ENCODE measurements at places on chromosomes 5 and 9.

DNA sequence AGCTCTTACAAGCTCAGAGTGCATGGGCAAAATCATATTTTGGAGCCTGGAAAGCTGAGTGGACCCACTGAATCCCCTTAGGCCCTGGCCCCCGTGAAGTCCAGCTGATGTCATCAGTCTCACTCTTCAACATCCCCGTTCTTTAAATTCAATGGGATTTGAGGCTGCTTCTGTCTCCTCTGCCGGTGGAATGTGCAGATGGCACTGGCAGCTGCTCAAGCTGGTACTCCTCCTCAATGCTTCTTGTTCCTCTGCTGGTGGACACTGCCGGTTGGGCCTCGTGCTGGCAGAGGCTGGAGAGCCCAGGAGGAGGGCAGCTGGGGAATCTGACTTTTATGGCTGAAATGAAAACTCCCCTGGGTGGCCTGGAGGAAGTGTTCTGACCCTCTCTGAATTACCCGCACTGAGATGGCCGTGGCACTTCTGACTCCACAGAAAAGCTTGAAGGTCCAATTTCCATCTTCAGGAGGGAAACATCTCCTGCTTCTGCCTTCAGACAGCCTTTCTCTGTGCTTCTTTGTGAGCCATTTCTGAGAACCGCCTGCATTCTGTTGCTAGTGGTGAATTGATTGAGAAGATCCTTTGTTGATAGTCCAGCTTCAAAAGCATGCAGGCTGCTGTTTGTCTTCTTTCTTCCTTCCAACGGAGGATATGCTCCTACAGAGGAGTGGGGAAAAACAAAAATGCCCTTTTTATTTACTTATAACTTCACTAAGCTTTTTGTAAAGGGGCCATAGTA is 298.9 kb downstream of the TMEM38B start:
- no peak for DNase-seq

DNA sequence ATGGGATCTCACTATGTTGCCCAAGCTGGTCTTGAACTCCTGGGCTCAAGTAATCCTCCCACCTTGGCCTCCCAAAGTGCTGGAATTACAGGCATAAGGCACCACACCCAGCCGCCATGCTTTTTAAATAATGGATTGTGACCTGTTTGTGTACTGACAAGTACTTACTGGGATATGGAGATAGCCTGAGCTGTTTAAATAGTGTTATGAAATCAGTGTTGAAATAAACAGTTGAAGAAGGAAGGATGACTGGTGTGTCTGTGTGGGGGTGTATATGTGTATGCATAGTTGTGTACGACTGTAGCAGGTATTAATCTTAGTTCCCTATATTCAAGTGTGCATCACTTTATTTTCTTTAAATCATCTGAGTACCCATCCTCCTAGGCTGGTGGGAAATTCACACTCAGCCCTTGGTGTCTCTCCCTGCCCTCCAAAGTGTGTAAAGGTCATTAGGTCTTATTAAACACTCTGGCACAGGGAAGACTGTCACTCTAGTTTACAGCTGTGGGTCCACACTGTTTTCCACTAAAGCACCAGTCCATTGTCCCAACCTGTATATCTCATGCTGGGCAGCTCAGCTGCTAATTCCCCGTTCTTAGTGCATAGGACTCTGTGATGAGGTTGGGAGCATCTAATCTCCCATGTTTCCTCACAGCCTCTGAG is 91.0 kb downstream of the SNX18 start:
- DNase-seq = no peak

GRCh38 chr9:21751998-21752397 is 50.4 kb upstream of the MTAP start:
- DNase-seq = no peak

GRCh38 chr9:33202018-33202417 is 34.9 kb upstream of the B4GALT1 start:
- DNase-seq = no peak

- no peak for DNase-seq
These were observed 111.1 kb downstream of the MVB12B start for GRCh38 chr9:126437701-126438100.

GRCh38 chr5:134151723-134152122 is 25.0 kb downstream of the SKP1 start:
- no peak for DNase-seq

DNA sequence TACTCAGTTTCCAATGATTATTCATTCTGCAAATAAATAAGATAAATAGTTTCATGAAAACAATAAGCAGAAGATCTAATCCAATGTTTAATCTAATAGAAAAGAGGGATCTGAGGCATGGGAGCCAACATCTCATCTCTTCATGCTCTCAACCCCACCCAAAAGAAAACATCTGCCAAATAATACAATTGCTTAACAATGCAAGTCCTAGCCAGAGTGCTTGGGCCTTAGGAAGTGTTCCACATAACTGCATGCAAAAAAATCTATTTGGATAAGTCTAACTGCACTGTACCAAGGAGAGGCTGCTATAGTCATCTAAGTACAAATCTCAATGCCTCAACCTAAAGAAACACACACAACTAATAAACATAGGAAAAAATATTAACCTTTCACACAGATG is 606.0 kb downstream of the CDH9 start:
- no peak for DNase-seq

GRCh38 chr9:116837018-116837989 is 150.2 kb downstream of the TRIM32 start:
- DNase-seq = no peak

- DNase-seq = no peak
These were observed 30.3 kb downstream of the TYRP1 start for GRCh38 chr9:12723409-12724028.

DNA sequence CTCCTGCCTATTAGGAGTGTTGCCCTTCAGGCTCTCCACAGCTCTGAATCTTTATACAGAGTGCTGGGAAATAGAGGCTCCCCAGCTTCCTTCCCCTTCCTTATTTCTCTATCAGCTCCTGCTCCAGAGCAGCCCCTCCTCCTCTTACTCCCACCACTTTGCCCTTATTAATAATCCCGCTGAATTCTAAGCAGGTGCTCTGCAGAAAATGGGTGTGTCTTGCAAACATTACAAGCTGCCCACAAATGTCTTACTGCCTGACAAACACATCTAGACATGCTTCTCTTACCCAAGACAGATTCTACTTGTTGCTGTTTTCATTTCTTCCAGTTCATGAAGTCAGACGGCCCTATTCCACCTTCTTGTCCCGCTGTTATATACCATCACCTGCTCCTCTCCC is 6.4 kb downstream of the PHF24 start:
- DNase-seq = no peak

DNA sequence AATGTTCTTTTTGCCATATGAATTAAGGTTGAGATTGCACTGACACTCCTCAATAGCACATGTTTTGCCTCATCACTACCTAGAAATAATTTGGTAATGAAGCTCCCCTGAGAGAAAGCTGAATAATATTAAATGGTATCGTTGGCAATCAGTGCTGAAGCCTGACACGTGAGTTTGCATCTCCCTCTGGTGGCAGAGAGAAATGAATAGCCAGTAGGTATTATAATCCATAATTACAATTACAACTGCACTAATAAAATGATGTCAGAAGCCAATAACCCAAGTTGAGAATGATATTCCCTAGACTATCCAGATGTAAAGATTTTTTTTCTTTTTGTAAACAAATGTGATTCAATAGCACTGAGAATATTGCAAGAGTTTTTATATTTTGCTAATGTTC is 700.3 kb downstream of the PTPRD start:
- no peak for DNase-seq

DNA sequence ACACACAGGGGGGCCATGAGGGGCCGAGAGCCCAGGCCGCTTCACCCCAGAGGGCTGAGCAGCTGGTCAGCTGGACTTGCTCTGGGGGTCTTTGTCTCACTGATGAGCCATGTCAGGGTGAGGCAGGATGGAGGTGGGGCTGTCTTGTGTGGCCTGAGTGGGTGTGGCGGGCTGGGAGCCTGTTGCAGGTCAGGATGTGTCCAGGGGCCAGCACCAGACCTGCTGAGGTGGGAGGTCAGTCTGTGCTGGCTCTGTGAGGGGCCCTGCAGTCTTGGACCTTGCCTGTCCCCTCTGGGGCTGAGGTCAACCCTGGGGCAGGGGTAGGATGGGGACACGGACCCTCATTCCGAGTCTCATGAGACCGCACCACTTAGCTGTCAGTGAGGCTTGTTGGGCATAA is 56.9 kb downstream of the RXRA start:
- DNase-seq = no peak

DNA sequence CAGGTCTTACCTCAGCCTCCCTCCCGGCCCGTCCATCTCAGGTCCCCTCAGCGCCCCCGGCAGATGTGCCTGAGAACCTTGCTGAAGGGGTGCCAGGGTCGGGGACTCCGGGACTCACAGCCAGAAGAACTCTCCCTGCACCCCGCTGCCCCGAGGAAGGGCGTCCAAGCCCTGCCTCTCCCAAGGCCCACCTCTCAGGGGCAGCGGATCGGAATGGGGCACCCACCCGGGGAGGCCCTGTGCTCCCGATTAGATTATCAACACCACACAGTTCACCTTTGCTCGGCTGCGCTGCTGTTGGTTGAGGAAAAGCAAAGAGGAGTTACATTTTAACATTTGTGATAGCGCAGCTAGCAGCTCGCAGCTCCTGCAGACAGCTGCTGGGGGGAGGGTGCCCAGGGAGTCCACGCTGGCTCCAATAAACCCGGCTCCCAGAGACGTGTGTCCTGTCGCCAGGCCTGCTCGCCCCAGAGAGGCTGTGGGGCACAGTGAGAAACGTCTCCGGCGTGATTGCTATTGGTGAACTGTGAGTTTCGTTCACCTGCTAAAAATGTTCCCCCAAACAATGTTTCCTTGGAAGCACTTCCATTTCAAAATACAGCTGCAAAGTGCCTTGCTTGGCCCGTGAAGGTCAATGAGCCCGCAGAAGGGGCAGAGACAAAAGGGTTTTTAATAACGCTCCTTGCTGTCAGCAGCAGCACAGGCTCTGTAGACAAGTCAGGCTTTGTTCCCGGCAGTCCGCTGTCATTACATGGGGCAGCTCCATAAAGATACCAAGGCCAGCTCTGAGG is 18.6 kb upstream of the SLC6A19 start:
- DNase-seq = no peak

Data from Panc1 (cell line).